CD4-positive, alpha-beta T cell treated with Interleukin-4 for 1 hour (primary cell): ENCODE measurements at places on chromosomes 7 and 10.

DNA sequence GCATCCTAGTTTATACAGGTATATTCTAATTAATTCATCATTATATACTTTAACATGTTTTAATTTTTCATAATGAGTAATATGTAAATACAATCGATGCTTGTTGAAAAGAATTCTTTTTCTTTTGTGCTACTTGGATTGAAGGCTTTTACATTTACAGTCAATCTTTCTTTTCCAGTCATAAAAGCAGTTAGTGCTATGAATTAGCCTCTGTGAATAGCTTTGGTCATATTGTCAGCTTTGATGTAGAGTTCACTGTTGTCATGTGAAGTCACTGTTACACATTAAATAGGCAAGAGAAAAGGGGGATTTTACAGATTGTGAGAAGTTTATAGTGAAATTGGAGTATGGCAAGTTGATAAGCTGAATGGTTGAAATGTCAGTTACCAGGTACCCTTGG, 103.3 kb upstream of the FAM133B start:
- DNase-seq = no peak

DNA sequence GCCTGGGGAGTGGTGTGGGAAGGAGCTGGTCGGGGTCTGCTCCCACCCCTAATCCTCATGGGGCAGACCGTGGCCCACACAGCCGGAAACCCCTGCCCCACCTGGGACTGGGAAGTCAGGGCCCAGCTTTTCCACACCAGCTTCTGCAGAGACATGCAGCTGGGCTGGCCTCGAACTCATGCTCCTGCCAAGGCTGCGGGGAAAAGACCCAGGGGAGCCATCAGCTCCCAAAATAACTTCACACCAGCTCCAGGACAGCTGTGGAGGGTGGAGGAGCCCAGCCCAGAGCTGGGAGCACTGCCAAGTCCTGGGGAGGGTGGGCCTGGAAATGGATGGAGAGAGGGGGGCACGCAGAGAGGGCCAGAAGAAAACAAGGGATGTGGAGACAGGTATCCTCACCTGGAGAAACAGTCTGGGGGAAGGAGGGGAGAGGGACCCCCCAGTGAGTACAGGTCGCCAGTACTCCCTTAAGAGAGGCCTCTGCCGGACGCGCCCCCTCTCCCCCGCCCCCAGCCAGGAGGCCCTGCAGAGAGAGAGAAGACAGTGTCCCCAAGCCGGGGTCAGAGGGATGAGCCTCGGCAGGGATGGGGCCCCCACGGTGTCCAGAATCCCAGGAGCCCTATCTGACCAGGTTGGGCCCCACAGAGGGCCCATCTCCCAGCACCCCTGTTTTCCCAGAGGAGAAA, 11.5 kb upstream of the GRIFIN start:
- no peak for DNase-seq

DNA sequence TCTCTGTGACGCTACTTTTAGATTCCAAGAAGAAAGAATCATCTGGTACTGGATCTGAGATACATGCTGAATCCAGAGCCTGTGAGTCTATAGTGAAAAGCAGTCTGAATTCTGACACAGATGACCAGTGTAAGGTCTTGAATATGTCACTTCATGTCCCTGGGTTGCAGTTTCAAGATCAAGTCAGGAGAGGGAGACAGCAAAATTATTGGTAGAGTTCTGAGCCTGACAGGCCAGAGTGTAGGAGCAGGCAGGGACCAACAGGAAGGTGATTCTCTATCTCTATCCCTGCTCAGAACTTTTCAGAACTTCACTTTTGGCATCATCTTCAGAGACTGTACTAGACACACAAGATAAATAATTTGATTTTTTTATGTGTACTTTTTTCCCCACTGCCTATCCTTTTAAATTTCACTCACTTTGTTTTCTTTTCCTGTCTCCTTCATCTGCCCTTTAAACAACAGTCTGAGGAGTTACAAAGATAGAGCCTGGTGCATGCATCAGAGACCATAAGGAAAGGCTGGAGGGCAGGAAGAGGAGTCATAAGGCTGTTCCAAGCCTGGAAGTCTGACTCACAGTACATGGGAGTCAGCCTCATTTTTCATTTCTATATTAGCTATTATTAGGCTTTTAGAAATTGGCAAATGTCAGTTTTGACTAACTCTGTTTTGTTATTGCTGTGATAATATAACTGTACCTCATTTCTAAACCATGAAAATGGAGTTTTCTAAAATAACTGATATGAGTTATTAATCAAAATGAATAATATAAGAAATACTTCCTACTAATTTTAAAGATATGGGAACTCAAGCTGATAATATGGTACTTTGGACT, 120.2 kb upstream of the TMEM229A start:
- no peak for DNase-seq

DNA sequence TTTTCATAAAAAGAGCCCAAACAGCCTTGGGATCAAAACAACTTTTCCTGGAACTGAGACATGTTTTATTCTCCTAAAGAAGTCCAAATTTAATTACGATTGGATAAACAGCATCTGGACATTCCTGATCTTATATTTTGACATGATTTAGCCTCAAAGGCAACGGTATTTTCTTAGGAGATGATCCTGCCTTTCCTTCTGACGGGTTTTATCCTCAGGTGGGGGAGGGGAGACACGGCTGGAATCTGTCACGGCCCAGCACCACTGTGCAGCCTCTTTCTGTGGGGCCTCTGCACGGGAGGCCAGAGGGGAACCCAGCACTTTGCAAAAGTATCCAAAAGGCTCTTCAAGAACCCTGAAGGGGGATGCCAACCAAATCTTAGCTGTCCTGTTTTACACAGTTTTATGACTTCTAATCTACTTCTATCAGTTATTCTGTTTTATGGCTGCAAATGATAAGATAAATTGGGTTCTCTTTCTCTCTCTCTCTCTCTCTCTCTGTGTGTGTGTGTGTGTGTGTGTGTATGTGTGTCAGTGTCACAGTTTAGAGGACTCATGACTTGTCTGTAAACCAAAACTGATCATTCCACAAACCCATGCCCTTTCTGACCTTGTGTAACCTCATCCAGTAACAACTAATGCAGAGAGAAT, 321.1 kb upstream of the NPVF start:
- no peak for DNase-seq

DNA sequence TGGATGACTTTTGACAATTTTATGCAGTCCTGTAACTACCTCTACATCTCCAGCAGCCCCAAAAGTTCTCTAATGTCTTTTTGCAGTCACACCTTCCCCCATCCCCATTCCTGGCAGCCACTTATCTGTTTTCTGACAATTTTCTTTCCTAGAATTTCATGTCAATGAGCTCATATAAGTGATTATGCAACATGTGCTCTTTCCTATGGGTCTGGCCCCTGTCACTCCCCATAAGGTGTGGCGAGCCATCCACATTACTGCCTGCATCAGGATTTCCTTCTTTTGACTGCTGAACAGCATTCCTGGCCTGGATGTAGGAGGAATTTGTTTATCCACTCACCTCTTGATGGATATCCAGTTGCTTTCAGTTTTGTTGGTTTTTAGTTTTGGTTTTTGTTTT, 146.7 kb upstream of the MGMT start:
- DNase-seq = no peak

GRCh38 chr7:91866599-91867148, 13.8 kb downstream of the MTERF1 start:
- no peak for DNase-seq

DNA sequence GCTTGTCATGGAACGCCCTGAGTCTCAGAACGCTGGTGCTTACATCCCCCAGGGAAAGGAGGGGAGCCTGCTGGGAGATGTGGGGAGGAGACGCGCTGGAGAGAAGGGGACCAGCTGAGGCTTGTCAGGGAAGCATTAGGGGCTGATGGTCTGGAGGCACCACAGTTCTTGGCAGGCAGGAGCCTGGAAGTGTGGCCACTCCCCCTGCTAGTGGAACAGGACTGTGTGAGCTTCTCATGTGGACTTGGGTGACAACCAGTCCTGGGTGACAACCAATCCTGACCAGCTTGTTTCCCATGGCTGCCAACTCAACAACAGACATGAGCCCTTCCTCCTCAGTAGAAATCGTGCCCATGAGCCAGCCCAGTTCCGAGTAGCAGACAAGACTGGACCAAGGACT, 87.8 kb downstream of the SPDYE5 start:
- no peak for DNase-seq

DNA sequence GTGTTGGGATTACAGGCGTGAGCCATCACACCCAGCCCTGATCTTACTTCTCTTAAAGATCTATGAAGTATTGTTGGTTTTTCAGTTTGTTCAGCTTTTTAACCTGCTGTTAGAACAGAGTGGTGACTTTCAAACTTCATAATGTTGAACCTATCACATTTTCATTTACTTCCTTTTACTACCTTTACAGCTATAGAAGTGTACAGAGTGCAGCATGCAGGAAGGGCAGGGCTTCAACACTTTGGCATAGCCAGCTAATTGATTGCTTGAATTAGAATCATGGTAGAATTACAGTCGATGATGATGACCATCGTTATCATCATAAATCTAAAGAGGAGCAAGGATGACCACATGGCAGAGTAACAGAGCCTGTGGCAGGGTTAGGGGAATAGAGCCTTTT, 55.5 kb downstream of the AOAH start:
- DNase-seq = no peak

- no peak for DNase-seq
Observed at GRCh38 chr7:46651561-46652088, 730.6 kb upstream of the IGFBP3 start.

GRCh38 chr10:114083040-114083439, 39.4 kb downstream of the ADRB1 start:
- DNase-seq = no peak

DNA sequence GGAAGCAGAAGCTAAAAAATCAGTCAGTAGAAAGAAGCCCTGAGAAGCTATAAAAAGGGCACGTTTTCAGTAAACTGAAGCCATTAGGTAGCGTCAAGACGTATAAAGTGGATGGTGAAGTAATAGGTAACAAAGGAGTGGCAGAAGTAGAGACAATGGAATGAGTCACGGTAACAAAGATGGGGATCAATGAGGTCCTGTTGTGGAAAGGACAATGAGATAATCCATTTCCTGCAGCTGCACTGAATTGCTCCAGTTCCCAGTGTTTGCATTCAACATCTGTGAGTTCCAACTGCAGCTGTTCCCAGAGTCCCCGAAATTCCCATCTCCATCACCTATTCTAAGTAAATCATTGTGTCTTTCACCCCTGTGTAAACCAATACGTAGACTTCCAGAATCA, 4.8 kb upstream of the HYCC1 start:
- no peak for DNase-seq

GRCh38 chr10:22911889-22912762, 15.7 kb upstream of the ARMC3 start:
- DNase-seq = no peak

DNA sequence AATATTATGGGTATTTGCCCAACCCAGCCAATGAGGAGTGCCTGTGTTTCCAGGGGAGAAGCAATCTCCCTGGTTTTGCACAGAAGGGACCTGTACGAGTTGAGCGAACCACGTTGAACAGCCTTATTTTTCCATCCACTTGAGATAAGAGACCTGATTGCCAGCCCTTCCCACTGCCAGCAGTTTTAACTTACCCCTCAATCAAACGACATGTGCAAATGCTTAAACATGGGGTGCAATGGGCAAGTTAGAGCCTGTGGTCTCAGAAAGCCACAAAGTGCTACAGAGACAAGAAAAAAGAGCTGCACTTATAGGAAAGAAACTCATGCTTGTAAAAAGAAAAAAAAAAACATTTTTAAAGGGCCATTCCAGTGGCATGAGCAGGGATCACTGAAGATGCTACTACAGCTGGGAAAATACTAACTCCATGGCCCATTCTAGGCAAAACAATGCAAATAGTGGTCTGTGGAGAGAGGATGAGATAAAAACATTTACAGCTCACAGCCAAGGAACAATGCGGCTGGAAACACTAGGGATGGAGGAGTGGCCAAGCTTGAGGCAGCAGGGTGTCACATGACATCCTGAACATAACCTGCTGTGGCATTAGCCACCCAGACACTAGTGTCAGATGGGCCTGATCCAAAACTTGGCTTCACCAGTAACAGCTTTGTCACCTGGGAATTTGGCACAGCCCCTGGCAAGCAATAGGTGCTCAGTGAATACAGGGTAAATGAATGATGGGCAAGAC, 162.8 kb downstream of the ELMO1 start:
- DNase-seq = peak; percentile 9

DNA sequence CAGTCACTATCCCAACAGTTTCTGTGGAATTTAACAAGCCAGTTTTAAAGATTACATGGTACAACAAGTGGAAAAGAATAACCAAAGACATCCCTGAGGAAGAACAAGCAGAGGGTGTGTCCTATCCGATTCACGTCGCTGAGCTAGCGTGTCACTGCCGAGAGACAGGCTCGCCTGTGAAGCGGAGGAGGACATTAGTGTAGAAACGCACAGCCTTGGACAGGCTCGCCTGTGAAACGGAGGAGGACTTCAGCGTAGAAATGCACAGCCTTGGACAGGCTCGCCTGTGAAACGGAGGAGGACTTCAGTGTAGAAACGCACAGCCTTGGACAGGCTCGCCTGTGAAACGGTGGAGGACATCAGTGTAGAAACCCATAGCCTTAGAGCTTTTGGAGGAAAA, 52.7 kb upstream of the INPP5A start:
- no peak for DNase-seq

DNA sequence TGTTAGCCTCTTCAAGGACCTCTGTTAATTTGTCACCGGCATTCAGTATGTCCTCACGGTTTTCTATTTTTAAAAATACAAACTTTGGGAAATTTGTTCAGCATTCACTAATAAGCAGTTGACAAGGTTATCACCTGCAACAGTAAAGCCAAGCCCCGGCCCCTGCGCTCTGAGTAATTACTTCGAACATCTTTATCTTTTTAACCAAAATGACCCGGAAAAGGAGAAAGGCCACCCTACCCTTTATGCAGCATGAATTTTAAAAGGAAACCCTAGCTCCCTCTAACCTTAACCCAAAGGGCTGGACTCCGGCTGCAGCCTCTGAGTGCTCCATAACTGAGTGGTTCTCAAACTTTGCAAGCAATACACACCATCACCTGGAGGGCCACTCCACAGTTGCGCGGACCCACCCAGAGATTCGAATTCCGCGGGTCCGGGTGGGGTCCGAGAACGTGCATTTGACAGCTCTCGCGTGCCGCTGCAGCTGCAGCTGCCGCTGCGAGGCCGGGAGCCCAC, 940 bp downstream of the NSMCE4A start:
- peak; percentile 16 for DNase-seq

- no peak for DNase-seq
Observed at GRCh38 chr10:120997756-120998155, 146.6 kb downstream of the WDR11 start.

GRCh38 chr7:92584953-92585352, 5.2 kb downstream of the FAM133B start:
- DNase-seq = no peak

GRCh38 chr7:84811362-84811761, 375.5 kb downstream of the SEMA3D start:
- DNase-seq = no peak

GRCh38 chr7:98594348-98594747, 22.7 kb upstream of the NPTX2 start:
- DNase-seq = no peak
